Breast epithelium (tissue), 4 donors: ENCODE measurements at places on chromosomes 5 and 9. TPM values are rescaled to one million over a fixed set of nuclear protein-coding genes. Genes with fewer than 3 reads are reported as not detected.

GLDC gene
- total RNA-seq = 0.16 TPM

- no peak overlapping the region for H3K4me3 ChIP-seq
- no peak overlapping the region for H3K27ac ChIP-seq
- no peaks in the 10 kb centered on the region for H3K4me1 ChIP-seq
- no peak for DNase-seq
Observed at GRCh38 chr9:135704483-135704882, 2.5 kb downstream of the KCNT1 start.

HEMGN gene
- total RNA-seq = not detected

DNA sequence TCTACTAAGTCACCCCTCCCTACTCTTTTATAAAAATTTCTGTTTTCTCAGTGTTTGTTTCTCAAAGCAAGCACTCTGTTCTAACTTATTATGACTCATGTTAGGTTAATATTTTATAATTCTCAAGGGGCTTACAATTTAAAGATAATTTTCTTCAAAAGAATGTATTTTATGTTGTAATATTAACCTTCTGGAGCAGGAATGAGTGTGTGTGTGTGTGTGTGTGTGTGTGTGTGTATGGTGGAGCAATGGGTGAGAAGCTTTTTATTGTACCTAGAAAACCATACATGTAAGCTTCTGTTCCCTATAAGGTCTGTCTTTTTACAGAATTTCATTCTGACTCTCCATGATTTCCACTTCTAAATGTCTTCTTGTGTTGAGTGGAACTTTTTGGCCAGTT is 63.0 kb downstream of the PBX3 start:
- DNase-seq = no peak
- H3K27me3 ChIP-seq = no peaks in the 10 kb centered on the region
- no peak overlapping the region for H3K27ac ChIP-seq

DNA sequence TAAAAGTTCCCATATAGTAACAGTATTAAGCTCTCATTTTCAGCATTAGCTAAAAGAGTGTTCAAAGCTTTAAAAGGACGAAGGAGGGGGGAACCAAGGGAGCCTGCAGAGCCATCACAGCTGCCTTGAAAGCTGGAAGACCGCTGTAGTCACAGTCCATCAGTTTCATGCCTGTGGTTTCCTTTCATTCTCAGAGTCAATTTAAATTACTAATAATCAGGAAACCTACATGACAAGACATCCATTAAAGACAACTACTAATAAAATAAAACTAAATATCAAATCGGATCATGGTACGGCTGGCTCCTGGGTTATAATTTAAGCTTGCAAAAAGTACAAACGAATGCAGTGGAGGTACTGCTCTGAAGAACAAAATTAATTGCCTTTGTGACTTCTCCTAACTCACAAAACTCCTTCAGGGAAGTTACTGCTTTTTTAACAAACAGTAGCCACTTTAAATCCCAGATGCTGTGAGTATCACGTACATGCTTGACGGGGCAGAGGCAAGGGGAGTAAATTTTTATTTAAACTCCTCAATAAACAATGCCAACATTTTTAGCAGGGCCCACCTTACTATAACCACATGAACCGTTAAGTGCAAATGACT is 213.5 kb downstream of the DENND1A start:
- no peak overlapping the region for H3K4me3 ChIP-seq
- DNase-seq = no peak
- no peak overlapping the region for H3K27ac ChIP-seq
- H3K36me3 ChIP-seq = no peaks in the 10 kb centered on the region
- H3K4me1 ChIP-seq = no peaks in the 10 kb centered on the region
- no peaks in the 10 kb centered on the region for H3K27me3 ChIP-seq

AGTPBP1 gene
- total RNA-seq = 20.0 TPM

DNA sequence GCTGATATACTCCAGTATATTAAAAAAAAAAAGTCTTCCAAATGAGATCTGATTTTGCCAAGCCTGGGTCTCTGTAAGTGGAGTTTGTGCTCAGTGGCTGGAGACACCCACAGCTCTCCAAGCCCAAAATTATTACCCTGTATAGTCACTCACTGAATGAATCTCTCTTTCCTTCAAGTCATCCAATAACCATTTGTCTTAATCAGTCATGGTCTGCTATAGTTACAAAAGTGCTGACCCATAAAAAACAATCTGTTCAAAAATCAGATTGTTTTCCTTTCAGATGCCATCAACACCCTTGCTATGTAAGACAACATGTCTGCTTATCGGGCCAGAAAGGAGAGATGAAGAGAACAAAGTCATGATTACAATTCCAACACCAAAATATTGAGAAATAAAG is 159.4 kb upstream of the FST start:
- no peaks in the 10 kb centered on the region for H3K27me3 ChIP-seq
- H3K4me1 ChIP-seq = no peaks in the 10 kb centered on the region
- DNase-seq = no peak
- H3K4me3 ChIP-seq = no peak overlapping the region
- H3K36me3 ChIP-seq = no peaks in the 10 kb centered on the region

GRCh38 chr5:34891981-34892380 is 23.3 kb downstream of the RAD1 start:
- no peaks in the 10 kb centered on the region for H3K4me1 ChIP-seq
- H3K27ac ChIP-seq = no peak overlapping the region
- no peak overlapping the region for H3K4me3 ChIP-seq
- H3K27me3 ChIP-seq = no peaks in the 10 kb centered on the region

GRCh38 chr9:89367726-89368437 is 49.6 kb downstream of the SECISBP2 start:
- no peak overlapping the region for H3K27ac ChIP-seq
- no peaks in the 10 kb centered on the region for H3K27me3 ChIP-seq
- no peak overlapping the region for H3K4me3 ChIP-seq

DNA sequence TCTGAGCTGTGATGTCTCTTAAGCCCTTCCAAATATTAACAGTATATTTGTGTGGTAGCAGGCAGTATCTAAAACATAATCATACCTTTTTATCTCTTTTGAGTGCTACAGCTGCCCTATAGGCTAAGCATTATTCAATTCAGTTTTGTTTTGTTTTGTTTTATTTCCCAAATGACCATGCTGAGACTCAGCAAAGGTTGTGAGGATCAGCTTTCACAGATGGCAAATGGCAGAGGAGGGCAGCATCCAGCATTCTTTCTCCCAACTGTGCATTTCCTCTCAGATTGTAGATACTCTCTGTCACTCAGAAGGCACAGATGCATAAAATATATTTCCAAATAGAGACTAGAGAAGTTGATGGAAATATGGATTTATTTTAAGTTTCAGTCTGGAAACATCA is 90.7 kb downstream of the DAPK1 start:
- no peak overlapping the region for H3K4me3 ChIP-seq
- no peaks in the 10 kb centered on the region for H3K27me3 ChIP-seq
- H3K4me1 ChIP-seq = no peaks in the 10 kb centered on the region
- H3K27ac ChIP-seq = no peak overlapping the region

STKLD1 gene
- total RNA-seq = 0.59 TPM

DNA sequence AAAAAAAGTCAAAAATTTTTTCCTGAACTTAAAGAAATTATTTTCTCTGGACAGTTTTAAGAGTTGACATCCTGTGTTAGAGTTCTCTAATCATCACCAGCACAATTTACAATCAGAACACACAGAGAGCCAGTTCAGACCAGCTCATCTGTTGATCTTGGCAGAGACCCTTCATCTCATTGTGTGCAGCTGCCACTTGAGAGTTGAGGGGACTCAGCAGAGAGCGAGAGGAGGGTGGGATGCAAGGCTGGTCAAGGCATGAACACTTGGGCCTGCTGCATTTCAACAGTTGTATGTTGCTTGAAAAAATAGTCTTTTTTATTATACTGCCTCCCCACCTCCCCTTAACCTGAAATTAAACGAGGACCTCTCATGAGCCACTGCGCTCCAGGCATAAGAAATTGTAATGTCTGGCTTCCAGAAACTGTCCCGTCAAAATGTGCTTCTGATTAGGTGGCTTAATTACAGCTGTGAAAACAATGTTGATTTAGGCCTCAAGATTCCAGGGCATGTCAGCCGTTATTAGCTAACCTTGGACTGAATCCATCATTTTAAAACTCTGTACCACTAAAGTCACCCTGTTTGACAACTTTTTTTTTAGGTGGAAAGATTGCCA is 383.6 kb downstream of the CCDC171 start:
- H3K4me1 ChIP-seq = no peaks in the 10 kb centered on the region
- no peak overlapping the region for H3K4me3 ChIP-seq
- H3K27me3 ChIP-seq = no peaks in the 10 kb centered on the region
- no peaks in the 10 kb centered on the region for H3K36me3 ChIP-seq
- DNase-seq = no peak

- DNase-seq = no peak
Observed at GRCh38 chr5:154087260-154087659, 48.5 kb downstream of the MFAP3 start.

- H3K4me1 ChIP-seq = no peaks in the 10 kb centered on the region
- H3K27me3 ChIP-seq = no peaks in the 10 kb centered on the region
- no peak overlapping the region for H3K27ac ChIP-seq
- H3K4me3 ChIP-seq = no peak overlapping the region
- no peaks in the 10 kb centered on the region for H3K36me3 ChIP-seq
Observed at GRCh38 chr9:72588336-72588735, 66.9 kb downstream of the TMC1 start.

FABP6 gene
- total RNA-seq = not detected

ANKRD31 gene
- total RNA-seq = 0.66 TPM

- no peaks in the 10 kb centered on the region for H3K4me1 ChIP-seq
- H3K27me3 ChIP-seq = no peaks in the 10 kb centered on the region
- no peak overlapping the region for H3K27ac ChIP-seq
- H3K4me3 ChIP-seq = no peak overlapping the region
Observed at GRCh38 chr5:53069626-53070025, 39.9 kb downstream of the MOCS2 start.

GRCh38 chr9:136346927-136347465 is 16.5 kb downstream of the DNLZ start:
- H3K4me1 ChIP-seq = peaks cover 8% of the 10 kb centered on the region
- no peak for DNase-seq
- H3K27me3 ChIP-seq = no peaks in the 10 kb centered on the region
- H3K36me3 ChIP-seq = no peaks in the 10 kb centered on the region
- peak overlapping the region; percentile 20 for H3K27ac ChIP-seq

DNA sequence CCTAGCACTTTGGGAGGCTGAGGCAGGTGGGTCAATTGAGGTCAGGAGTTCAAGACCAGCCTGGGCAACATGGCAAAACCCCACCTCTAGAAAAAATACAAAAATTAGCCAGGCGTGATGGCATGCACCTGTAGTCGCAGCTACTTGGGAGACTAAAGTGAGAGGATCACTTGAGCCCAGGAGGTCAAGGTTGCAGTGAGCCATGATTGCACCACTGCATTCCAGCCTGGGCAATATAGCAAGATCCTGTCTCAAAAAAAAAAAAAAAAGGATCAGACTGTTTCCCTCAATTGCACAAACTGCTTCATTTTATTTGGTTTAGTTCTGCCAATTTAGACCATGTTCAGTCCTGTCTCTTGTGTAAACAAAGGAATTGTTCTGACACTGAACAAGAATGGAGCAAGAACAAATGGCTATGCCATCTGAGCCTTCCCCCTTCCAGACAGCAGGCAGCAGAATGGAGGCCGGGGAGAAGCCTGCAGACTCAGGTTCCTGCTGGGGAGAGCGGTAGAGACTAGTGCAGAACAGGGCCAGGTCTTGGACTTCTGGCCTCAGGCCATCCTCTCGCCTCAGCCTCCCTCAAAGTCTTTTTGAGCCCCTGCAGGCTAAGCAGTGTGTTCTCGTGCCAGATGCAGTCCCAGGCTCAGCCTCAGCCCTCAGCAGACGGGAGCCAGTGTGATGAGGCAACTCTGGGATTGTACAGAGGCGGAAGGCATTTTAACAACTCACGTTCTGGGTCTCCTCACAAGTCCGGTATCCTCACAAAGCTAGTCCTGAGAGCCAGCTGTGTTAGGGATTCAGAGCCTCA is 18.2 kb downstream of the HNRNPH1 start:
- no peak overlapping the region for H3K4me3 ChIP-seq
- H3K27ac ChIP-seq = peak overlapping the region; percentile 61
- H3K36me3 ChIP-seq = peaks cover 7% of the 10 kb centered on the region
- no peak for DNase-seq
- no peaks in the 10 kb centered on the region for H3K27me3 ChIP-seq
- H3K4me1 ChIP-seq = no peaks in the 10 kb centered on the region

DNA sequence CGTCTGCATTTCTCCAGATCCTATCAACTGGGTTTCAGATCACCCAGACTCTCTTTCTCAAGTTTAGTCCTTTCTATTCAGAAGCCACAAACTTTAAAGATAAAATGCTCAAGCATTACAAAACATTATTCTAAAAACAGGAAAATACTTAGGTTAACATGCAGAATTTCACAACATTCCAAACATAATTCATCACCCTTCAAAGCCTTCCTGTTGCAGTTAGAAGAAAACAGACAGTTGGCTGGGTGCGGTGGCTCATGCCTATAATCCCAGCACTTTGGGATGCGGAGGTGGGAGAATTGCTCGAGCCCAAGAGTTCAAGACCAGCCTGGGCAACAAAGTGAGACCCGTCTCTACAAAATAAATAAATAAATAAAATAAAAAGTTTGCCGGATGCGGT is 7.7 kb upstream of the OCLN start:
- no peak overlapping the region for H3K4me3 ChIP-seq
- DNase-seq = no peak
- H3K36me3 ChIP-seq = no peaks in the 10 kb centered on the region
- H3K27me3 ChIP-seq = no peaks in the 10 kb centered on the region
- H3K4me1 ChIP-seq = no peaks in the 10 kb centered on the region

SLCO4C1 gene
- not detected for total RNA-seq

DNA sequence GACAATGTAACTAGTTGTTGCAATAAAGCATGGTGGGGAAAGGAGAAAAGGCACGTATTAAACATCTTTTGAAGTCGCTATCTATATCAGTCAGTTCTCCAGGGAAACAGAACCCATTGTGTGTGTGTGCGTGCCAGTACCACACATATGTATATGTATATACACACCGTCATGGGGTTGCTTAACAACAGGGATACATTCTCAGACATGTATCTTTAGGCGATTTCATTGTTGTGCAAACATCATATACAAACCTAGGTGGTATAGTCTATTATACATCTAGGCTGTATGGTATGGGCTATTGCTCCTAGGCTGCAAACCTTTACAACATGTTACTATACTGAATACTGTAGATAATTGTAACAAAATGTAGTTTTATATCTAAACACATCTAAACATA is 2.3 kb downstream of the CDKN2B-AS1 start:
- no peak overlapping the region for H3K4me3 ChIP-seq
- no peak overlapping the region for H3K27ac ChIP-seq
- no peak for DNase-seq
- peaks cover 6% of the 10 kb centered on the region for H3K27me3 ChIP-seq
- H3K36me3 ChIP-seq = no peaks in the 10 kb centered on the region

DNA sequence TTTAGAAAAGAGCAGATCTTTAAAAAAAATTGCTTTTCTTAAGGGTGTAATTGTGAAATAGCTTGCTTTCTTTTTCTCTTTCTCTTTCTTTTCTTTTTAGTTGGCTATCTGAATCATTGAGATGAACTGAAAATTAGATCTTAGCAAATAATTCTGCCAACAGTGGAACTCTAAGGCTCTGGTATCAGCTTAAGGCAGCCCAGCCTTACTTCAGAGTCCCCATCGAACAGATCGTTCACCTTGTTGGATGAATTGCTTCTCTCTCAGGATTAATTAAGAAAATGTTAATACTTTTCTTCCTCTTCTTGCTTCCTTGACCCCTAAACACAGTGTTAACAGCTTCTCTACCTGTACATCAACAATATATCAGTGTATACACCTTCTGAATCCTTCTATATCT is 92.1 kb downstream of the ZCCHC7 start:
- no peak overlapping the region for H3K27ac ChIP-seq
- H3K36me3 ChIP-seq = no peaks in the 10 kb centered on the region
- DNase-seq = no peak
- H3K4me3 ChIP-seq = no peak overlapping the region
- H3K27me3 ChIP-seq = no peaks in the 10 kb centered on the region

- no peak for DNase-seq
- no peaks in the 10 kb centered on the region for H3K4me1 ChIP-seq
- no peaks in the 10 kb centered on the region for H3K36me3 ChIP-seq
- no peak overlapping the region for H3K4me3 ChIP-seq
Observed at GRCh38 chr5:156339139-156339841, 12.3 kb downstream of the SGCD start.

TNFSF15 gene
- total RNA-seq = 0.16 TPM
